ENCODE measurements at places on chromosomes 11 and 22. TPM values are rescaled to one million over a fixed set of nuclear protein-coding genes. Genes with fewer than 3 reads are reported as not detected.

The GSTT2B gene
- 0.22 TPM for total RNA-seq

The C1QTNF5 gene
- total RNA-seq, result not detected

The BTBD10 gene
- 42.0 TPM for total RNA-seq

The APOA1 gene
- total RNA-seq, result 0.13 TPM

The DRD2 gene
- not detected for total RNA-seq

The FAT3 gene
- 0.67 TPM for total RNA-seq

The EXPH5 gene
- total RNA-seq, result 0.05 TPM

The IRF7 gene
- 6.8 TPM for total RNA-seq

The MUC5AC gene
- total RNA-seq, result 1.8 TPM

The MAPK12 gene
- 25.9 TPM for total RNA-seq

The ANO5 gene
- 2.2 TPM for total RNA-seq

The MLC1 gene
- total RNA-seq, result not detected

The RCN1 gene
- 184 TPM for total RNA-seq

The KIAA1671 gene
- total RNA-seq, result 11.0 TPM

The OR5AN1 gene
- not detected for total RNA-seq

The MS4A8 gene
- total RNA-seq, result not detected

The HTR3A gene
- not detected for total RNA-seq

The NCAPH2 gene
- total RNA-seq, result 39.3 TPM

Measured in A549 treated with Hydrocortisone at 1 μM for 4 hours (cell line).